ENCODE measurements at places on chromosomes 4 and X.

GRCh38 chr4:132998585-132999230, 150.4 kb upstream of the PCDH10 start:
- H3K27ac ChIP-seq = no peak overlapping the region
- H3K4me1 ChIP-seq = no peaks in the 10 kb centered on the region
- DNase-seq = no peak
- H3K27me3 ChIP-seq = no peaks in the 10 kb centered on the region
- H3K36me3 ChIP-seq = no peaks in the 10 kb centered on the region
- no peak overlapping the region for H3K4me3 ChIP-seq

- H3K4me1 ChIP-seq = peaks cover 54% of the 10 kb centered on the region
- H3K27me3 ChIP-seq = peaks cover 15% of the 10 kb centered on the region
- H3K27ac ChIP-seq = no peak overlapping the region
- H3K36me3 ChIP-seq = no peaks in the 10 kb centered on the region
- no peak for DNase-seq
- no peak overlapping the region for H3K4me3 ChIP-seq
These were observed 226.7 kb downstream of the ZNF674 start for GRCh38 chrX:46318551-46318950.

DNA sequence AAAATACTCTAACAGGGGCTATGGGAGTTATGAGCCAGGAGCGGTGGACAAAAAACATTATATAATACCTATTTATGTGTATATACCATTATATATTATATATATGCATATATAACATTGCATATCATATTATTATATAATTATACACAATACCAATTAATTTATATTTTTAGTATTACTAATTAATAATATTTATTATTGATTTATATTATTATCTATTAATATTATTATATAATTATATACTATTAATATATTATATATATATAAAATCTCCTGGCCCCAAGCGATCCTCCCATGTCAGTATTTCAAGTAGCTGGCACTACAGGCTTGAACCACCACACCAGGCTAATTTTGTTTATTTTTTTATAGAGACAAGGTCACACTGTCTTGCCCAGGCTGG, 73.8 kb upstream of the JADE1 start:
- no peak for DNase-seq
- no peak overlapping the region for H3K27ac ChIP-seq
- H3K4me3 ChIP-seq = no peak overlapping the region
- no peaks in the 10 kb centered on the region for H3K27me3 ChIP-seq

DNA sequence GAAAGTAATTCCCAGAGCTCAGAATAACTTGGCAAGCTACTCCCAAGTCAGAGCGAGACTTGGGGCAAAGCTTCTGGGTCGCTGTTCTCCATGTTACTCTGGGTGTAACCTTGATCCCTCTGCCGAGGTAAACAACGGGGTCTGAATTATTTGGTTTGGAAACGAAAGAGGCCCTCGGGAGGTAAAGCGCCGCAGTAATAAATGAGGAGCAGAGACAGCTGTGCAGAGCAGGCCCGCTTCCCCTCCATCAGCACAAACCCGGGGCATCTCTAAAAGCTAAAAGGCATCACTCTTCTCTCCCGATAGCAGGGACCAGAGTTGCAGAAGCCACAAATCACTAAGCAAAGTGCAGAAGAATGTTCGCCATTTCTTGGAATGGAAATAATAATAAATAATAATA, 561.5 kb downstream of the BCOR start:
- no peaks in the 10 kb centered on the region for H3K36me3 ChIP-seq
- H3K27me3 ChIP-seq = peaks cover 61% of the 10 kb centered on the region
- H3K4me1 ChIP-seq = peaks cover 4% of the 10 kb centered on the region

DNA sequence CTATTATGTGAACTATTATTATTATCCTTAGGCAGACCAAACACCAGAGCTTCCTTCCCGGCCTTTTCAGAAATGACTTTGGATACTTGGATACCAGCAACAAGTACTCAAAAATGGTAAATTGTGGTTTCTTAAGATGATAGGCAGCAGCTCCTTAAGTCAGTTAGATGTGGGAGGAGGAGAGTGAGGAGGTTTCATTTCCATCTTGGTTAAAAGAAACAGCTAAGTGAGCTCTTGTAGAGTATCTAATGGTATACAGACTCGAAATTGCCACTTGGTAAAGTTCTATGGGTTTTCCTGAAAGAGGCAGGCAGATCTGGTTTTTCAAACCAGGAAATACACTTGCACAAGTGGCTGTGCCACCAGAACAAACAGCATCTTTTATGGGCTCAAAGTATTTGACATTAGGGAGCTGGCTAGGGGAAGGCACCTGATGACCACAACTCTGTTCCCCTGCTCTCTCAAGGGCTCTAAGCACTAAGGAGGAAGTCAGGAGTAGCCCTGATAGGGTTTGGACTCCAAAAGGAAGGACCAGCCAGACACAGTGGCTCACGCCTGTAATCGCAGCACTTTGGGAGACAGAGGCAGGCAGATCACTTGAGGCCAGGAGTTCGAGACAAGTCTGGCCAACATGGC, 130.9 kb downstream of the TMEM164 start:
- peaks cover 19% of the 10 kb centered on the region for H3K4me1 ChIP-seq
- DNase-seq = no peak
- H3K27ac ChIP-seq = no peak overlapping the region
- H3K27me3 ChIP-seq = peaks cover 16% of the 10 kb centered on the region
- H3K4me3 ChIP-seq = no peak overlapping the region

GRCh38 chrX:19628011-19628575, 112.8 kb upstream of the MAP3K15 start:
- H3K27ac ChIP-seq = peak overlapping the region; percentile 54
- H3K27me3 ChIP-seq = peaks cover 6% of the 10 kb centered on the region
- peaks cover 32% of the 10 kb centered on the region for H3K36me3 ChIP-seq
- H3K4me1 ChIP-seq = peaks cover 83% of the 10 kb centered on the region
- no peak for DNase-seq

DNA sequence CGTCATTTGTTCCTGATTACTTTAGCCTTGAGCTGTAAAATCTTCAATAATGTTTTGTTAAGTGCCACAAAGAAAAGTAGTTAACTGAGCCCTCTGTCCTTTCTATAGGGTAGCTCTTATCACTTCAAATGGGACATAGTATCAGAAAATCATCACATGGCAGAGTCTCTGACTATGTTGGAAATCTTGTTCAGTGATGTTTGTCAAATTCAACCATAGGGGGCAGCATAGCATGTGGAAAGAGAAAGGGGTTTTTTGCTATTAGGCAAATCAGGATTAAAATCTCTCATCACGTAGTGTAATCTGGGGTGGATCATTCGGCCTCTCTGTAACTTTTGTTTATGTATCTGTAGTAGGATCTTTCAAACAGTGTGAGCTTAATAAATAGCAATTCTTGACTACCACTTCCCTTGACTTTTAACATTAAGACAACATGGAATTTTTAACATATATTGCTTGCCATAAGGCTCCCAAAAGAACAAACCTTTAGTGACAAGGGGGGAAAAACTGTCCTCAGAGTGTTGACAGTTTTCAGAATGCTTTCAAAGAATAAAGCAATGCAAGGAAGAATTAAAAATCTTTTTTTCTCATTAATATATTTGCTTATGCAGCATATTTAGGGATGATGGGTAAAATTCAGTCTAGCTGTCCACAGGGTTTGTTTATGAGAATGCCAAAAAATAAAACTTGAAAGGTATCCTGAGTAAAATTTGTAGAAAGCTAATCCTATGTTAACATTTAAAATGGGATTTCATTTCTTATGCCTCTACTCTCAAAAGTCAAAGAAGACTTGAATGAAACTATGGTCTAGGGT, 127.2 kb downstream of the FBXW7 start:
- DNase-seq = no peak
- peaks cover 35% of the 10 kb centered on the region for H3K36me3 ChIP-seq
- H3K4me1 ChIP-seq = peaks cover 26% of the 10 kb centered on the region
- no peak overlapping the region for H3K4me3 ChIP-seq

GRCh38 chr4:169115897-169116254, 105.8 kb upstream of the CBR4 start:
- no peaks in the 10 kb centered on the region for H3K27me3 ChIP-seq
- H3K27ac ChIP-seq = no peak overlapping the region
- no peak for DNase-seq
- no peak overlapping the region for H3K4me3 ChIP-seq

DNA sequence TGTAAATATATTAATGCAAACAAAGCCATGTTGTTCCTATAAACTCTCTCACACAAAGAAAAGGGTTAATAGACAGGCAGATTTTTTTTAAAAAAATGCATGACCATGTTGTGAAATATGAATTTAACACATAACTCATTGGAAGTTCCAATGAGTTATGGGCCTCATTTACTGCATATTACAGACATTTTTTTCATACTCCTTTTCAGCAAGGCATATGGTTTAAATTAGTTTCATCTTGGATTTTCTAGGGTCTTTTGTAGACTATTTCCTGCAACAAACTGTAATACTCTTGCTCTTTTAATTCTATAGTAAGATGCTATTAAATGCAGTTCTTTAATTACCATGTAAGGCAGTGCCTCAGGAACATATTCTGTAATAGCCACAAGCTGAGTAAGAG, 323.1 kb downstream of the GBA3 start:
- H3K27me3 ChIP-seq = no peaks in the 10 kb centered on the region
- no peak overlapping the region for H3K27ac ChIP-seq
- H3K36me3 ChIP-seq = no peaks in the 10 kb centered on the region
- H3K4me3 ChIP-seq = no peak overlapping the region
- DNase-seq = no peak

GRCh38 chrX:3443184-3443583, 96.7 kb upstream of the MXRA5 start:
- H3K27ac ChIP-seq = no peak overlapping the region
- DNase-seq = no peak
- no peaks in the 10 kb centered on the region for H3K27me3 ChIP-seq
- no peaks in the 10 kb centered on the region for H3K4me1 ChIP-seq

- no peak for DNase-seq
- H3K4me3 ChIP-seq = no peak overlapping the region
- no peaks in the 10 kb centered on the region for H3K36me3 ChIP-seq
- H3K4me1 ChIP-seq = peaks cover 6% of the 10 kb centered on the region
- no peak overlapping the region for H3K27ac ChIP-seq
These were observed 22.5 kb downstream of the RXFP1 start for GRCh38 chr4:158544141-158544540.

GRCh38 chr4:184398741-184399511, 75.4 kb downstream of the IRF2 start:
- peak overlapping the region; percentile 5 for H3K27ac ChIP-seq
- H3K4me1 ChIP-seq = peaks cover 49% of the 10 kb centered on the region
- DNase-seq = no peak

DNA sequence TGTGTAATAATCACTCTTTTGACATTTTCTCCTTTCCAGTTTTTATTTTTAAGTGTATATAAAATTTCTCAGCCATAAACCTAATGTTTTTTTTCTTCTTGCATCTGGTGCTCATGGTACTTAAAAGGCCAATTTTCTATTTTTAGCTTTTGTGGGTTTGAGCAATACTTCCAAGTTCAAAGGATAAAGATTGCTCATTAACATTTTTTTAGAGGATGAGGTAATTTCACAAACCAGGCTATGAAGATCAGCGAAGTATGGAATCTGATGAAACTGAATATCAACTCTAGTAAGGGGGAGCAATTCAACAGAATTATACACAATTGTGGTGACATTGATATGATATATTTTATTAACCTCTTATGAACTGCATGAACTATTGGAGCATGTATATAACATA, 25.8 kb upstream of the KLHL34 start:
- H3K27ac ChIP-seq = no peak overlapping the region
- H3K4me3 ChIP-seq = no peak overlapping the region
- DNase-seq = no peak
- no peaks in the 10 kb centered on the region for H3K4me1 ChIP-seq
- no peaks in the 10 kb centered on the region for H3K36me3 ChIP-seq

DNA sequence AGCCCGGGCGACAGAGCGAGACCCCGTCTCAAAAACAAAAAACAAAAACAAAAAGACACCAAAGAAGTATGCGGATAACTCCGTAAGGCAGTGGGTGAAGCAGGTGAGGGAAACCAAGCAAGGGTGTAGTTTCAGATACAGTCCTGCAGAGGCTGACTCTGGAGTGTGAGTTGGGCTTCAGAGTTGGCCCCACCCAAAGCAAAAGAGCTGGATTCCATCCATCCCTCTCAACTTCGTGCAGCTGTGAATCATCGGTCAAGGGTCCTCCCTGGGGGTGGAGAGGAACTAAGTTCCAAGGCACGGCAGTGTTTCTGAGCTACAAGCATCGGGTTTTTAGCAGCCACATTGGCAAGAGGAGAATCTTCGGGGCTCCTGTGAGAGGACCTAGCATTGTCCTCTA, 43.9 kb upstream of the FAM9A start:
- H3K4me3 ChIP-seq = no peak overlapping the region
- DNase-seq = no peak
- no peak overlapping the region for H3K27ac ChIP-seq
- peaks cover 28% of the 10 kb centered on the region for H3K27me3 ChIP-seq

- no peaks in the 10 kb centered on the region for H3K36me3 ChIP-seq
- DNase-seq = no peak
- H3K27me3 ChIP-seq = no peaks in the 10 kb centered on the region
- no peaks in the 10 kb centered on the region for H3K4me1 ChIP-seq
- no peak overlapping the region for H3K4me3 ChIP-seq
These were observed 347.7 kb downstream of the FBXO8 start for GRCh38 chr4:173935622-173936405.

- no peak overlapping the region for H3K4me3 ChIP-seq
- no peak for DNase-seq
- H3K27me3 ChIP-seq = peaks cover 6% of the 10 kb centered on the region
- H3K4me1 ChIP-seq = peaks cover 31% of the 10 kb centered on the region
- H3K27ac ChIP-seq = no peak overlapping the region
These were observed 53.1 kb downstream of the CCNI start for GRCh38 chr4:77022560-77023179.

DNA sequence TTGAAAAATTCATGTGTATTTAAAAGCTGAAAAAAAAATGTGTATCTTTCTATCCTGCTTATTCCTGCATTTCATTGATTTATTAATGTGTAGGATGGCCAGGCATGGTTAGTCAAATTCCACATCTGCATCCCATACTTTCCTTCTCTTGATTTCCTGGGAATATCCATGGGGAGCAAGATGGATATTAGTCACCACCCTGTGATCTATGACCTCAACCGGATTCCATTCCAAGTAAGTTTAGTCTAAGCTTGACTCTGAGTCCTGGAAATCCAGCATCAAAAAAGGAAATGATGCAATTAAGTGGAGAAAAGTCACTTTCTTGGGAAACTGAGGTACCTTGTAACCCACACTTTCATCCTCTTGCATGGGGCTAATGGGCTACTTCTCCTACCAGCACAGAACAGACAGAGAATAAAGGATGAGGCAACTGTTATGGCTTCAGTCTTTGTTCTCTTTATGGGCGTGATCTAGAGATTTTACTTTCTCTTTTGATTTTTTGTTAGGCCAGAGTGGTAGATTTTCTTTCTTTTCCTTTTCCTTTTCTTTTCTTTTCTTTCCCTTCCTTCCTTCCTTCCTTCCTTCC, 17.1 kb upstream of the BEX4 start:
- peaks cover 22% of the 10 kb centered on the region for H3K27me3 ChIP-seq
- peaks cover 4% of the 10 kb centered on the region for H3K4me1 ChIP-seq
- H3K36me3 ChIP-seq = no peaks in the 10 kb centered on the region
- H3K27ac ChIP-seq = no peak overlapping the region
- no peak overlapping the region for H3K4me3 ChIP-seq

DNA sequence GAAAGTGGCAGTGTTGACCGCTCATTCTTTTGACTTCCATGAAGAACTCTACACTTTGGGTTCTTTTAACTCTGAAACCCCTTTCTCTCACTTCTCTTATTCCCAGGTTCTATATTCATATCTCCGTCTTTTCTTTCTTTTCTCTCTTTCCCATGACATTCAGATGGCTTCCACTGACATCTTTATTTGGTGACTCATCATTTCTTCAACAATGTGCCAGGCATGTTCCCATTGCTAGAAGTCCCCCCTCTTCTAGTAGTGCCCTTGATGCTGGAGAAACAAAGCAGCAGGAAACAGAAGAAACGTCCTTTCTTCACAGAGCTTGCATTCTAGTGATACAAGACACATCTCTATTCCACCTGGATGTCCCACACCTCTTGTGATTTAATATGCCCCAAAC, 33.3 kb downstream of the PKD2 start:
- no peak overlapping the region for H3K27ac ChIP-seq
- H3K36me3 ChIP-seq = peaks cover 46% of the 10 kb centered on the region
- H3K27me3 ChIP-seq = no peaks in the 10 kb centered on the region
- no peak overlapping the region for H3K4me3 ChIP-seq
